SW 1271 (cell line): ENCODE measurements at places on chromosomes 5 and 9.

DNA sequence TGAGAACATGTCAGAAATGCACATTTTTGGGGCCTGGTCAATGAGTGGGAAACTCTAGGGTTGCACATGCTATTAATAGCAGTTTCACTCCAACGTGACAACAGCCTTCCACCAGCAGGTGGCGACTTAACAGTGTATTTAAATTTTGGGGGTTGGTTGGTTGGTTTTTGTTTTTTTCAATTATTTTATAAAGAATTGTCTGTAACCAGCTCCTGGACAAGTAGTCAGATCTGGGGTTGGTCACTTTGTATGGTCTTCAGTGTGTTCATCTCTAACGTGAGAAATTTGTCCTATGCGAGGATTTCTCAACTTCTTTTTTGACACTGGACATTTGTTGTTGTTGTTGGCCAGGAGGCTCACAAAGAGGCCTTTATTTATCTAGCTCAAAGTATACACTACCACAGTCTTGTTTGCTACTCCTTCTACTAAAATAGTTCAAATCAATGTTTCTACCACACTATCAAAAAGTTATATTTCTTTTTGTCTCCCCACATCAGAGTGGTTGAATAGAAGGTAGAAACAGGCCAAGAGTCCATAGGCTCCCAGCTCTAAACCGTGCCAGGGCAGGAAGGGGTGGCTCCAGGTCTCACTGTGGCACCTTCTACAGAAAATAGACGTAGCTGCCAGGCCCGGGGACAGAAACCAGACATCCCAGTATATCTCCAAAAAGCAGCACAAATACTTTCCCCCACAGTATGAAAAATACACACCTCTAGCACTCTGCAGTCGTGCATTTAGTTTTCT is 110.4 kb downstream of the TRPM6 start:
- no peak for DNase-seq

- DNase-seq, result no peak
Measured at GRCh38 chr9:89405826-89406225, 87.5 kb downstream of the SECISBP2 start.

GRCh38 chr9:21747175-21747574 is 55.3 kb upstream of the MTAP start:
- DNase-seq, result no peak

DNA sequence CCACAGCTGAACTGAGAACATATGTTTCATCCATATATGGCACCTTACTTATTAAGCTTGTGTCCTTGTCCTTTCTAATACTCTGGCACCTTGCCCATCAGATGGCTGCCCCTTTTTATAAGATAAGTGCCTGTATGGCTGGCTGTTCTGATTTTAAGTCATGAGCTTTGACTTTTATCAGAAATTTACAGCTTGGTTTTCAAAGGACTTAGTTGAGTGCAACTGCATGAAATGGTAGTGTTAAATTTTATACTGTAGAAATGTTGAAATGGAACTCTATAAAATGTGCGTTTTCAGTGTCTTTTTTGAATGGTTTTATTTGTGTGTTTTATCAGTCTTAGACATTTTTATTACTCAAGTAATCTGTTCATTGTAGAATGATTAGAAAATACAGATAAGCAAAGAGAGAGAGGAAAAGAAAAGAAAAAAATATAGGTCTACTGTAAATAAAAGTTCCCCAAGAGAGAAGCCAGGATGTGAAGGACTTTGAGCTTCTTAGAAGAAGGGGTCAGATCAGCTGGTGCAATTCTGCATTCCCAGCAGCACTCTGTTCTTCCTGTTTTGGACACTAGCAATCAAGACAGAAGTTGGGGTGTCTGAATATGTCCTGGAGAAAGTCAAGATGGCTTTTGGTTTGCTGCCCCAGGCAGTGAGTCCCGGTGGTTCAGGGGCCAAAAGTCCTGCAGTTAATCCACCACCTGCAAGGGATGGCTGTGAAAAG is 38.9 kb downstream of the ARHGAP26 start:
- no peak for DNase-seq

DNA sequence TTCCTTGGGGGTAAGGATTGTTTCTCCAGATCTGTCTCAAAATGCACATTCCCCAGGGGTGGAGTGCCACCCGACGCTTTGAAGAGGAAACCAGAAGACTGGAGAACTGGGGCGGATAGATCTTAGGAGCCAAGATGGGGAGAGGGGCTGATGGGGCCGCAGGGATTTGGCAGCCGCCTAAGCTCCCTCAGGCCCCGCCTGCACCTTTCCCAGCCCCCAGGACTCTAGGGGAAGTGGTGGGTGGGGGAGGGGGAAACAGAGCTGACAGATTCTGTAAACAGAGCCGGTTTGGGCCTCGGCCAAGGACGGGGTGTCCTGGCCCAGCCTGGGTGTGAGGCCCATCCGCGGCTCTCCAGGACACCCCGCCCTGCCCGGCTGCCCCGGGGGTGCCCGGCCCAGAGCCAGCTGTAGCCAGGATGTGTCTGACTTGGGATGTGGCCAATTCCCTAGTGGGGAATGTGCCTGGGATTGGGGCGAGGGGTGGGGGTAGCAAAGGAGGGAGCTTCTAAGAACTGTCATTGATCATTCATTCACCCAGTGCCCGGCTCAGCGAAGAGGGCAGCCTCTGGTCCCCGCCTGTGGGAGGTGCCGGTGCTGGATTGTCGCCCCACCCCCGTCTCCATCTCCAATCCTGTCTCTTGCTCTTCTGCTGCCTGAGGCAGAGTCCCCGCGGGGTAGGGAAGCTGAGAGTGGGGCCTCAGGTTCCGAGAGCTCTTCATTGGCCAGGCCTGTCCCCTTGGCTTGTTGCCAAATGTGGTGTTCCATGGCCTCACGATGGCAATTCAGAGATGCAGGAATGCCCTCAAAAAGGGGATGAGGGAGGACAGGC is 54.8 kb upstream of the CDKN2AIPNL start:
- peak; percentile 93 for DNase-seq

DNA sequence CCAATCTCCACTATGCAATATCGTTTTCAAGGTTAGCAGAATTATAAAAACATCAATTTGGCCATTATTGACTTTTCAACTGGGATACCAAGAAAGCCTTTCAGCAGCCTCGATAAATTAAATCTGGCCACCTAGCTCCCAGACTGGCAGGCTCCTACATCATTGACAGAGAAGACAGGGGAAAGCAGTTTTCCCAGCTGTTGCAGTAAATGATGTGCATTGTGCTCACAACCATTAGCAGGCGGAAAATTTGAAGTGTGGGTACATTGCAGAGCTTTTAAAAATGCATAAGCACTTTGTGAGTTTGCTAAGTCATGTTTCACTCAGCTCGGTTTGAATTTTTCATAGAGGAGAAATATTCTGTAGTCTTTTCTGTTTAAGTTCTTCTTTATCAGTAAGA is 297.9 kb downstream of the KCTD16 start:
- no peak for DNase-seq

DNA sequence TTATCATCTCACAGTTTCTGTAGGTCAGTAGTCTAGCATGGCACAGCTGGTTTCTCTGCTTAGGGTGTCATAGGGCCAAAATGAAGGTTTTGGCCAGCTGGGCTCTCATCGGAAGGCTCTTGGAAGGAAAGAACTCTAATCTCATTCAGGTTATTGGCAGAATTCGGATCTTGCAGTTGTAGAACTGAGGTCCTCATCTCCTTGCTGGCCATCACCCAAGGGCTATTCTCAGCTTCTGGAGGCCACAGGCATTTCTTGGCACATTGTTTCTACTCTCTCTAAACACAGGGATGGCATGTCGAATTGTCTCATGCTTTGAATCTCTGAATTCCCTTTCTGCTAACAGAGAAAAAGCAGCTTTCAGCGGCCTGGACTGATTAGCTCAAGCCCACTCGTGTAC is 258.0 kb upstream of the SMARCA2 start:
- DNase-seq, result no peak

DNA sequence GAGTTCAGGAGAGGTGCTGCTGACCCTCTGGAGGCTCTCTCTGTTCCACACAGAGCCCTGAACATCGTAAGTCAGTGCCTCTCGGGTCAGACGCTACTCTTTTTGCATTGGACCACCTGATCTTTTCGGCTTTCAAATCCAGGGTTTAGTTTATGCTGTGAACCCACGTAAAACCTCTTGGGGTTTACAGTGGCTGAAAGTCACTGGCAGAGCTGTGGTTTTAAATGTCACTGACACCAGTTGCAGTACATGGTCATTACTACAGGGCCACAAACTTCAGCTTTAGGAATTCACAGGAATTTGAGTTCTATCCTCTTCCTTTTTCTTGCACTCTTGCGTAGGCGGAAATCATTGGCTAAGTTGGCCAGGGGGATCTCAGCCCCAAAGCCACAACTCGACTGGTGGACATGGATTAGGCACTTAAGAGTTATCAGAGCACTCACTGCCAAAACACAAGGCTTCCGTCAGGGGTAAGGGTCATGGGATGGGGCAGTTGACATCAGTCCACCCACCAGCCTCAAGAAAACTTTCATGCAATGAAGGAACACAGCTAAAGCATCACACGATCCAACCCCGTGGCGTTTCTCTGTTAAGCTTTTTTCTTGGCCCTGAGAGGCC is 76.9 kb downstream of the SFXN1 start:
- no peak for DNase-seq

- DNase-seq, result peak; percentile 25
Measured at GRCh38 chr5:107486489-107486888, 184.2 kb downstream of the EFNA5 start.

- no peak for DNase-seq
Measured at GRCh38 chr9:115606838-115607237, 488.9 kb upstream of the TNC start.

DNA sequence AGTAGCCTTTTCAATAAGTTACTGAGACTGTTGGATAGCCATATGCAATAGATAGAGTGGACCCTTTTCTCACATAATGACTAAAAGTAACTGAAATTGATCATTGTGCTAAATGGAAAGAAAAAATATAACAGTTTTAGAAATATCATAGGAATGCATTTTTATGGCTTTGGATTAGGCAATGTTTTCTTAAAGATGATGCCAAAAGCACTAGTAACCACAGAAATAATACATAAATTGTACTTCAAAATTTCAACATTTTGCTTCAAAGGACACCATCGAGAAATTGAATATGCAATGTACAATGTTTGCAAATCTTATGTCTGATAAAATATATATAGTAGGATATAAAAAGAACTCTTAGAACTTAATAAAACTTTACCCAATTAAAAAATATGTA is 1267.5 kb upstream of the CDH9 start:
- DNase-seq, result no peak

GRCh38 chr9:91771864-91772263 is 178.2 kb downstream of the ROR2 start:
- no peak for DNase-seq

DNA sequence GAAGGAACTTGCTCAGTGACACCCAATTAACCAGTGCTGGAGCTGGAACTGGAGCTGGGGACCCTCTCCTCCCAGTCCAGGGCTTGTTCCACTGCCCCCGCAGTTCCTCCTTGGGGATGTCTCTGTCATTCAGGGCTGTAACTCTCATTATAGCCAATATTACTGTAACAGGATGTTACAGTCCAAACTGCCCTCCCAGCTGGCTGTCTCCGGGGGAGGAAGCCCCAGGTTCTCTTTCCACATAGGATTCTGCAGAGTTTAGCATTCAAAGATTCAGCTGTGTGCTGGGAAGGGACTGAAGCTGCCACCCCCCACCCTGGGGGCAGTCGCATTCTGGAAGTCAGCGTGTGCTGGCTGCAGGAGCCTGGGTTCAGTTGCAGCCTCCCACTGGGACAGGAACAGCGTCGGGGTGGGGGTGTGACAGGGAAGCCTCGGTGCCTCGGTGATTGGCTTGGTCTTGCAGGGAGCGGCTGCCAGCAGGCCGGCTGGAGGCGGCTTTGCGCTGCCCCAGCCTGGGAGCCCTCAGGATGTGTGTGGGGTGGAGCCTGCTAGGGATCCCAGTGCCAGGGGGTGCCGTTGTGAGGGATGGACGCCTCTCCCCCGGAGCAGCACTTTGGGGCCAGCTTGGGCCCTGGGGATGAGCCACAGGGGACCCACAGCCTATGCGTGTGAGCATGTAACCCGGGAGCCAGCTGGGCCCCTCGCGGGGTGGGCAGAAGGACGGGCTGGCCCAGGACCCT is 101.1 kb downstream of the RGS3 start:
- no peak for DNase-seq

DNA sequence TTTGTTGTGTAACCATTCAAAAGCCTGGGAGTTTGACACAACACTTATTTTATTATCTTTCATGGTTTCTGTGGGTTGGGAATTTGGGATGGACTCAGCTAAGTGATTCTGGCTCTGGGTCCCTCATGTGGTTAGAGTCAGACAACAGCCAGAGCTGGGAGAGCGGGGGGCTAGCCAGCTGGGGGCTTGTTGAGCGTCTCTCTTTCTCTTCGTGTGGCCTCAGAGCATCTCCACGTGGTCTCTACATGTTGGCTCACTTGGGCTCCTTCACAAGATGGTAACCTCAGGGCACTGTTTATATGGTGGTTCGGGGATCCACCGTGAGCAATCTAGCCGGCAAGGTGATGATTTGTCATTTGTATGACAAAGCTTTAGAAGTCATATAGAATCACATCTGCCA is 73.6 kb downstream of the FSTL4 start:
- DNase-seq, result no peak

DNA sequence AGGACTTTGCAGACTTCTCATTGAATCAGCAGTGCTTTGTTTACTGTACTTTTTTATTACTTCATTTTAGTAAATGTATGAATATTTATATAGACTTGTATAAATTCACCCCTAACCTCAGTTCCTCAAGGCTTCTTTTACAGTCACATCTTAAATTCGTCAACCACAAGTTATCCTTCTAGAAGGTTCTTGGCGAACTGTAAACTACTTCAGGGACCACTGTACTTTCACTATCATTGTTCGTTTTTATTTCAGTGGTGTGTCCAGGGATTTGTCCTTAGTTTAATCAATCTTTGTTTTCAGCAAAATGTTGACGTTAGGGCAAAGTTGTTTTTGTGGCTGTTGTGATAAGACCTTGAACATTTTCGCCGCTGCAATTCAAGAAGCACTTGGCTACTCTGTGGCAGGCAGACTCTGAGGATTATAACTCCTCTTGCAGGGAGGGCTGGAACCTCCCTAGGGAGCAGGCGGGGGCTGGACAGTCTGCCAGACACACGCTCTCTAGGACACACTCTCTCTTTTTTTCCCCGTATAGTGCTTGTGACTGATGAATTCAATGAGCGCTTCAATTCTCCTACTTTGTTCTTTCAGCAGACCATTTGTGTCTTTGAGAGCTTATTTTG is 252.8 kb downstream of the FBXL7 start:
- no peak for DNase-seq

GRCh38 chr5:8062521-8062920 is 193.6 kb downstream of the MTRR start:
- DNase-seq, result no peak

DNA sequence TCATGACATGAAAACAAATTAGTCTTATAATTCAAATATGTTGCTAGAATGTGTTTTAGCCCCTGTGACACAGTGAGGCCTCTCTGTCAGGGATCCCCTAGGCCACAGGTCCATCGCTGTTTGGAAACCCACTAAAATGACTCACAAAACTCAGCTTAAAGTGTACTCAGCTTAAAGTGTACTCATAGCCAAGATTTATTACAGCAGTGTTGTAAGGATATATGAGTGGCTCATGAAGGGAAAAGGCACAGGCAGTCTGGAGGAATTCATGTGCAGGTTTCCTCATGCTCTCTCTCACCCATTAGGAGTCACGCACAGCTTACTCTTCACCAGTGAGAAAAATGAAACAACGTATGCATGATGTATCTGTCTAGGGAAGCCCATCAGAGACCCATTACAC is 24.4 kb upstream of the TGFBI start:
- DNase-seq, result no peak

GRCh38 chr9:133119103-133119845 is 1.8 kb downstream of the RALGDS start:
- DNase-seq, result no peak
